ENCODE measurements at places on chromosomes 2 and 18.

GRCh38 chr18:4888251-4889040, 308.6 kb downstream of the AKAIN1 start:
- DNase-seq, result no peak

- peak; percentile 24 for DNase-seq
These were observed 25.5 kb downstream of the FHL2 start for GRCh38 chr2:105373344-105373781.

GRCh38 chr2:161796192-161796591, 172.0 kb downstream of the SLC4A10 start:
- peak; percentile 6 for DNase-seq

GRCh38 chr2:55009277-55010060, 40.8 kb downstream of the RTN4 start:
- no peak for DNase-seq
